ENCODE measurements at places on chromosomes 3 and 15. TPM values are rescaled to one million over a fixed set of nuclear protein-coding genes. Genes with fewer than 3 reads are reported as not detected.

The CPEB1 gene
- total RNA-seq, result 2.7 TPM

- DNase-seq, result no peak
- H3K27ac ChIP-seq, result no peak overlapping the region
- no peaks in the 10 kb centered on the region for H3K36me3 ChIP-seq
- H3K4me3 ChIP-seq, result no peak overlapping the region
- H3K4me1 ChIP-seq, result no peaks in the 10 kb centered on the region
These were observed 169.7 kb upstream of the TBC1D5 start for GRCh38 chr3:17911986-17912760.

- H3K36me3 ChIP-seq, result peaks cover 87% of the 10 kb centered on the region
- H3K4me1 ChIP-seq, result peaks cover 42% of the 10 kb centered on the region
- H3K27me3 ChIP-seq, result no peaks in the 10 kb centered on the region
- H3K27ac ChIP-seq, result no peak overlapping the region
- DNase-seq, result no peak
These were observed 5.1 kb downstream of the POLG start for GRCh38 chr15:89329329-89330084.

- no peak overlapping the region for H3K27ac ChIP-seq
- H3K4me3 ChIP-seq, result no peak overlapping the region
- H3K27me3 ChIP-seq, result no peaks in the 10 kb centered on the region
- no peaks in the 10 kb centered on the region for H3K36me3 ChIP-seq
- no peaks in the 10 kb centered on the region for H3K4me1 ChIP-seq
These were observed 25.5 kb upstream of the AADAC start for GRCh38 chr3:151788401-151788800.

The NLGN1 gene
- total RNA-seq, result 3.9 TPM

The TUSC7 gene
- total RNA-seq, result not detected

GRCh38 chr15:70650567-70651302, 112.6 kb downstream of the UACA start:
- DNase-seq, result no peak
- no peak overlapping the region for H3K27ac ChIP-seq
- no peaks in the 10 kb centered on the region for H3K27me3 ChIP-seq

DNA sequence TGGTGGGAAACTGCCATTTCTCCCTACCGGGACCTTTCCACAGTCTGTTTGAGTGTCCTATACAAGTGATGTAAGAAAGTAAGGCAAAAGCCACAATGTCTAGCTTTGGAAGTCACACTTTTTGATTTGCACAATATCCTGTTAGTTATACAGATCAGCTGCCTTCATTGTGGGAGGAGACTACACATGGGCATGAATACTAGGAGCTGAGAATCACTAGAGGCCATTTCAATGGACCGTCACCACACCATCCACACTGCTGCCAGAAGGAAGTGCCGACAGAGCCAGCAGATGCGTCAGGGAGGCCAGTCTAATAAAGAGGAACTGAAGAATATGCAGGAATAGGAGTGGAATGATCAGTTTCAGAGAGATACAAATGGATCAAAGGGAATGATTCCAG, 65.8 kb downstream of the SCN11A start:
- no peak overlapping the region for H3K4me3 ChIP-seq
- no peaks in the 10 kb centered on the region for H3K36me3 ChIP-seq
- H3K27ac ChIP-seq, result no peak overlapping the region

GRCh38 chr15:39419651-39420050, 161.2 kb upstream of the THBS1 start:
- no peak overlapping the region for H3K4me3 ChIP-seq
- H3K4me1 ChIP-seq, result no peaks in the 10 kb centered on the region
- H3K27ac ChIP-seq, result no peak overlapping the region

DNA sequence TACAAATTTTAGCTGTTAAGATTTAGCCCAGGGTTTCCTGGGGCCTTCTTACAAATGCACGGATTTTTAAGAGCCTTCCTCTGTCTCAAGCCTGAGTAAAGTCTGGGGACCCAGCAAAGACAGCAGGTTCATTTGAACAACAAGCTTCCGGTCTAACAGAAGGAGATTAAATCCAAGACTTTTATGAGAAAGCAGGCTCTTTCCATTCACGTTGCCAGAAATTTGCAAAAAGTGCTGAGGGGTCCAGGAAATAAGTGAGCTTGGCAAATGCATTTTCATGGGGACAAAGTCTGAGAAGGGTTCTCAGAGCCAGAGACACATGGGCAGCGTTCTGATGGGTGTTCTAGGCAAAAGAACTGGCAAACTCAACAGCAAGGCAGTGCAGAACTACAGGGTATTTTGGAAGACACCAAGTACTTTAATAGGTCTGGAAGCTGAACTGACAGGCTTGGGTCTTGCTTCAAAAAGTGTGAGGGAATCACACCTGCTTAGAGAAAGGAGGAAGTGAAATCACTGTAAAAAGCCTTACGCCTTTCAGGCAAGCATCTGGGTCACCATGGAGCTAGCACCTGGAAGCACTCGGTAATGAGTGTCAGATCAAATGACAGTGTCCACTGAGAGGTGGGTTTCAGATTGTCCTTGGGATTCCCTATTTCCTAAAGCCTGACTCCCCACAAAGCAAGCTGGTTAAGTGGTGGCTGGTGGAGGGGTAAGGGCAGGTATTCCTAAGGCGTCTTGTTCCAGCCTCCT, 115.8 kb upstream of the ARHGEF3 start:
- no peaks in the 10 kb centered on the region for H3K27me3 ChIP-seq
- DNase-seq, result no peak
- peak overlapping the region; percentile 83 for H3K27ac ChIP-seq
- H3K4me3 ChIP-seq, result no peak overlapping the region

DNA sequence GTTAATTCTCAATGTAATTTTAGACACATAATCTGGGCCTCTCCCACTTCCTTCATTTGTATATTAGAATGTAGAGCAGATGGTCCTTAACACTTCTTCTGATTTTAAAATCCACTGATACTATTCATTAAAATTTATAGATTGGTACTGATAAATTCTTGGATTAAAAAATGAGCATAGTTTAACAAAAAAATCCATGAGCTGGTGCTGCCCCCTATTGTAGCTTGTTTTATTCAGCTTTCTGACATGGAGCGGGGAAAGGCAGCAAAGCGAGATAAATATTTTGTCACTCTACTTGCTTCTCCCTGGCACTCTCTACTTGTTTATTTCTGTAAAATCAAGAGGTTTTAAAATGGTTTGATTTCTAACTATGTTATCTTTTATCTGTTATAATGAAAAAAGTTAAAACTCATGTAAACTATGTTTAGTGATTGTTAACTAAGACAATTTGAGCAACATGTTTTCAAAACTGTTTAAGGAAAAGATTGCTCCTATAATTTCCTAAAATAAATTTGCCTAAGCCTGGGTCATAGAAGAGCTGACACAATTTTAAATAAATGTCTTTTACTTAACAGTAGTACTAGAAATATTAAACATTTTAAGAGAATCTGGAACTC, 26.5 kb upstream of the PLOD2 start:
- no peaks in the 10 kb centered on the region for H3K4me1 ChIP-seq
- no peak overlapping the region for H3K4me3 ChIP-seq
- H3K27ac ChIP-seq, result no peak overlapping the region
- no peaks in the 10 kb centered on the region for H3K36me3 ChIP-seq

GRCh38 chr3:133574260-133574881, 885 bp downstream of the CDV3 start:
- peaks cover 42% of the 10 kb centered on the region for H3K36me3 ChIP-seq
- H3K4me3 ChIP-seq, result peak overlapping the region; percentile 88
- H3K4me1 ChIP-seq, result peaks cover 59% of the 10 kb centered on the region
- DNase-seq, result peak; percentile 86
- H3K27me3 ChIP-seq, result no peaks in the 10 kb centered on the region
- H3K27ac ChIP-seq, result peak overlapping the region; percentile 98

DNA sequence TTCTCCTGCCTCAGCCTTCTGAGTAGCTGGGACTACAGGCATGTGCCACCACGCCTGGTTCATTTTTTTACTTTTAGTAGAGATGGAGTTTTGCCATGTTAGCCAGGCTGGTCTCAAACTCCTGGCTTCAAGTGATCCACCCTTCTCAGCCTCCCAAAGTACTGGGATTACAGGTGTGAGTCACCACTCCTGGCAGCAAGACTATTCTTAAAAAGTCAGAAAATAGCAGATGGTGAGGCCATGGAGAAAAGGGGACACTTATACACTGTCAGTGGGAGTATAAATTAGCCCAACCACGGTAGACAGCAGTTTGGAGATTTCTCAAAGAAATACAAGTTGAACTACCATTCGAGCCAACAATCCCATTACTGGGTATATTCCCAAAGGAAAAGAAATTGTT, 603.3 kb upstream of the TBL1XR1 start:
- no peak for DNase-seq
- no peak overlapping the region for H3K27ac ChIP-seq
- H3K36me3 ChIP-seq, result no peaks in the 10 kb centered on the region
- H3K4me1 ChIP-seq, result no peaks in the 10 kb centered on the region
- H3K4me3 ChIP-seq, result no peak overlapping the region

DNA sequence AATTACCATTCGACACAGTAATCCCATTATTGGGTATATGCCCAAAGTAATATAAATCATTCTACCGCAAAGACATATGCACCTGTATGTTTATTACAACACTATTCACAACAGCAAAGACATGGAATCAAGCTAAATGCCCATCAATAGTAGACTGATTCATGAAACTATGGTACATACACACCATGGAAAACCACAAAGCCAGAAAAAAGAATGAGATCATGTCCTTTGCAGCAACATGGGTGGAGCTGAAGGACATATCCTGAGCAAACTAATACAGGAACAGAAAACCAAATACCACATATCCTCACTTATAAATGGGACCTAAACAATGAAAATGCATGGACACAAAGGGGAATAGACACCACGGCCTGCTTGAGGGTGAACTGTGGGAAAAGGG, 11.1 kb upstream of the MCF2L2 start:
- DNase-seq, result no peak
- no peak overlapping the region for H3K4me3 ChIP-seq
- no peaks in the 10 kb centered on the region for H3K27me3 ChIP-seq
- no peak overlapping the region for H3K27ac ChIP-seq
- H3K36me3 ChIP-seq, result no peaks in the 10 kb centered on the region
- no peaks in the 10 kb centered on the region for H3K4me1 ChIP-seq

GRCh38 chr3:139638518-139638917, 39.3 kb downstream of the NMNAT3 start:
- H3K27ac ChIP-seq, result no peak overlapping the region
- no peaks in the 10 kb centered on the region for H3K36me3 ChIP-seq
- no peak overlapping the region for H3K4me3 ChIP-seq

The CYP11A1 gene
- total RNA-seq, result 0.59 TPM

- no peaks in the 10 kb centered on the region for H3K27me3 ChIP-seq
- DNase-seq, result no peak
- peaks cover 40% of the 10 kb centered on the region for H3K36me3 ChIP-seq
- H3K4me1 ChIP-seq, result peaks cover 57% of the 10 kb centered on the region
- no peak overlapping the region for H3K4me3 ChIP-seq
These were observed 79.1 kb upstream of the HACD2 start for GRCh38 chr3:123663977-123664376.

GRCh38 chr15:62709261-62709660, 333.3 kb upstream of the TPM1 start:
- peaks cover 5% of the 10 kb centered on the region for H3K36me3 ChIP-seq
- no peaks in the 10 kb centered on the region for H3K4me1 ChIP-seq
- no peak for DNase-seq
- H3K4me3 ChIP-seq, result no peak overlapping the region
- no peak overlapping the region for H3K27ac ChIP-seq
- no peaks in the 10 kb centered on the region for H3K27me3 ChIP-seq

DNA sequence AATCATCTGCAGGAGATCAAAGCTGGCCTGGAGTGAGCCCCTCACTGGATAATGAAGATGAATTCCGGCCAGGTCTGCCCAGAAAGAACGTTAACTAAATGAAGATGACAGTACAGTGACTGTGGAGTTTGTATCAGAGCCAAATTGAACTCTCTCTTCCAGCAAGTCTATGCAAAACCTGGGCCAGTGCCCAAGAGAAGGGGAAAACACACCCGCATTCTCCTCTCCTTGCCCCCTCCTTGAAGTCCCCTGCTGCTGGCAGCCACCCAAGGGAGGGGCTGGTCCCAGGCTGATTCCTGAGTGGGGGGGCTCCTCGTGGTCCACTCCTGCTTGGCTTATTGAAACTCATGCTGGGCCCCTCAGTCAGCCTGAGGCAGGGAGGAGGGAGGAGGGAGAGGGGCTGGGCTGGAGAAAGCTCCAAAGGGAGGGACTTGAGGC, 155.7 kb downstream of the RAB11A start:
- no peak for DNase-seq
- H3K36me3 ChIP-seq, result no peaks in the 10 kb centered on the region
- H3K27ac ChIP-seq, result no peak overlapping the region
- no peak overlapping the region for H3K4me3 ChIP-seq

- no peaks in the 10 kb centered on the region for H3K36me3 ChIP-seq
- H3K4me3 ChIP-seq, result no peak overlapping the region
- H3K27me3 ChIP-seq, result no peaks in the 10 kb centered on the region
- no peak for DNase-seq
These were observed 60.9 kb upstream of the DCBLD2 start for GRCh38 chr3:98962189-98962930.

DNA sequence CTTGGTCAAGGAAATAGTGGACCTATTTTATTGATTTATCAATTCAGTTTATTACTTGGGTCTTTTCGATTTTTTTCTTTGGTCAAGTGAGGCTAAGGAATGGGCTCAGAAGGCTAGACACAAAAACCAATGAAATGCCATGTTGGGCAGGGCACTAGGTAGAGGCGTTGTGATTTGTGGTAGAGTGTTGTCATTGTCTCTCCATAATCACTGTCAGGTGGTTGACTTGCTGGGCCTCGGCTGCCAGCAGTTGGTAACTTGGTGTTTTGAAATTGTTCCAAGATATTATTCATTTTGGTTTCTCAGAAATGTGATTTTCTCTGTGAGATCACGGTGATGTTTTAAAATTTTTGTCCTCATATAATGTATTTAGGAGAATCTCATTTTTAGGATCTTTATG, 173.6 kb downstream of the KLHL25 start:
- no peak for DNase-seq
- H3K36me3 ChIP-seq, result peaks cover 16% of the 10 kb centered on the region
- peak overlapping the region; percentile 54 for H3K4me3 ChIP-seq
- H3K27ac ChIP-seq, result peak overlapping the region; percentile 80

- H3K27me3 ChIP-seq, result no peaks in the 10 kb centered on the region
- peaks cover 35% of the 10 kb centered on the region for H3K4me1 ChIP-seq
- H3K36me3 ChIP-seq, result peaks cover under 1% of the 10 kb centered on the region
- H3K4me3 ChIP-seq, result no peak overlapping the region
These were observed 9.2 kb upstream of the TRAK1 start for GRCh38 chr3:42081838-42082473.

- no peaks in the 10 kb centered on the region for H3K36me3 ChIP-seq
- H3K4me3 ChIP-seq, result no peak overlapping the region
- no peaks in the 10 kb centered on the region for H3K4me1 ChIP-seq
- no peak for DNase-seq
- no peak overlapping the region for H3K27ac ChIP-seq
- no peaks in the 10 kb centered on the region for H3K27me3 ChIP-seq
These were observed 15.3 kb downstream of the APBA2 start for GRCh38 chr15:28900892-28901586.

DNA sequence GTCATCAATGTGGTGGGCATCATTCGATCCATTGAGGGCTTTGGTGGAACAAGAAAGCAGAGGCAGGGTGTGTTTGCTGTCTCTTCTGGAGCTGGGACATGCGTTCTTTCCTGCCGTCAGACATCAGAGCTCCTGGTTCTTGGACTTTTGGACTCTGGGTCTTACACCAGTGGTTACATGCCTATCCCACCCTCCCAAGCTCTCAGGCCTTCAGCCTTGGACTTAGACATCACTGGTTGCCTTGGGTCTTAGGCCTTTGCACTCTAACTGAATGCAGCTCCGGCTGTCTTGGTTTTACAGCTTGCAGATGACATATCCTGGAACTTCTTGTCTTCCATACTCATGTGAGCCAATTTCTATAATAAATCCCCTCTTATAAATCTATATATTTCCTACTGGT, 8.1 kb upstream of the MASP1 start:
- no peaks in the 10 kb centered on the region for H3K36me3 ChIP-seq
- DNase-seq, result no peak
- H3K27me3 ChIP-seq, result no peaks in the 10 kb centered on the region
- H3K4me1 ChIP-seq, result peaks cover 8% of the 10 kb centered on the region
- no peak overlapping the region for H3K27ac ChIP-seq

The SERINC4 gene
- not detected for total RNA-seq

All from lower lobe of right lung (tissue), 2 donors.